ENCODE measurements at places on chromosomes 16 and 17. TPM values are rescaled to one million over a fixed set of nuclear protein-coding genes. Genes with fewer than 3 reads are reported as not detected.
A peak's percentile ranks its signal among the peaks of the same experiment; 100 is the strongest.

GAS2L2 gene
- total RNA-seq, result 0.09 TPM

KRT23 gene
- total RNA-seq, result not detected

MT1G gene
- total RNA-seq, result not detected

TMIGD1 gene
- not detected for total RNA-seq

CD79B gene
- 0.35 TPM for total RNA-seq

ITGAD gene
- not detected for total RNA-seq

MT1F gene
- total RNA-seq, result 6.8 TPM

GPT2 gene
- 66.2 TPM for total RNA-seq

GP1BA gene
- total RNA-seq, result not detected

SLFN12L gene
- not detected for total RNA-seq

DNA sequence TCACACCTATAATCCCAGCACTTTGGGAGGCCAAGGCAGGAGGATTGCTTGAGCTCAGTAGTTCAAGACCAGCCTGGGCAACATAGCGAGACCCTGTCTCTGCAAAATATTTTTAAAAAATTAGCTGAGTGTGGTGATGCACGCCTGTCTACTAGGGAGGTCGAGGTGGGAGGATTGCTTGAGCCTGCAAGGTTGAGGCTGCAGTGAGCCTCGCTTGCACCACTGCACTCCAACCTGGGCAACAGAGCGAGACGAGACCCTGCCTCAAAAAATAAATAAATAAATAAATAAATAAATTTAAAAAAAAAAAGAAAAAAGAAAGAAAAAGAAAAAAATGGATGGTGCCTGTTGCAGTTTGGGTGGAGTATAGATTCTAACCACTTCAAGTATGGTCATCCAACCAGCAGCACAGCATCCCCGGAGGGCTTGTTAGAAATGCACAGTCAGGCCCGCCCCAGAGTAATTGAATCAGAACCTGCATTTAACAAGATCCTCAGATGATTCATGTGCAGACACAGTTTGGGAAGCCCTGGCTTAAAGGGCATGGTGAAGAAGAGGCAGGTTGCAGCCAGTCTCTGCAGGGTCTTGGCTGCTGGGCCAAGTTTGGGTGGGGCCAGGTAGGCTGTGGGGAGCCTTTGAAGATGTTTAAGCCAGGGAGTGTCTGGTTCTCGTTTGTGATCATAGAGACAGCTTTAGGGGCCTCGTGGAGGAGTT is 40.8 kb downstream of the MRC2 start:
- DNase-seq, result no peak

- DNase-seq, result no peak
Observed at GRCh38 chr16:15721018-15721417, 71.0 kb downstream of the NDE1 start.

DNA sequence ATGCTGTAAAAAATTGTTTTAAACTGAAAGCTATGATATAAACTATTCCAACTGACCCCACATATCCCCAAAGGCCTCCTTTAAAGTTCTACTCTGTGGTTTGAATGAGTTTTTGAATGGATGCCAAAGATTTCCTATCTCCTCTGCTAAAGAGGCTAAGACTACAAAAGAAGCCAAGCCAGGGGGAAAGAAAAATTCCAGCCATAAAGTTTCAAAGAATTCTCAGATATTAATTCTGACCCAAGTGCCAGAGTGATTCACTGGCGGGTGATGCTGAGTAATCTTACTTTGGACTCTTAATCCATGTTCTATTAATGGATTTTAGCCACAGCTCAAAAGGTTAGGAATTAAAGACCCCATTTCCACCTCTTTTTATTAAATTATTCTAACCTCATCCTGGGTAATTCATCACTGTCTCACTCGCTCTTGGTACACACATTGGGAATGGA is 60.7 kb downstream of the HS3ST3A1 start:
- no peak for DNase-seq

DNA sequence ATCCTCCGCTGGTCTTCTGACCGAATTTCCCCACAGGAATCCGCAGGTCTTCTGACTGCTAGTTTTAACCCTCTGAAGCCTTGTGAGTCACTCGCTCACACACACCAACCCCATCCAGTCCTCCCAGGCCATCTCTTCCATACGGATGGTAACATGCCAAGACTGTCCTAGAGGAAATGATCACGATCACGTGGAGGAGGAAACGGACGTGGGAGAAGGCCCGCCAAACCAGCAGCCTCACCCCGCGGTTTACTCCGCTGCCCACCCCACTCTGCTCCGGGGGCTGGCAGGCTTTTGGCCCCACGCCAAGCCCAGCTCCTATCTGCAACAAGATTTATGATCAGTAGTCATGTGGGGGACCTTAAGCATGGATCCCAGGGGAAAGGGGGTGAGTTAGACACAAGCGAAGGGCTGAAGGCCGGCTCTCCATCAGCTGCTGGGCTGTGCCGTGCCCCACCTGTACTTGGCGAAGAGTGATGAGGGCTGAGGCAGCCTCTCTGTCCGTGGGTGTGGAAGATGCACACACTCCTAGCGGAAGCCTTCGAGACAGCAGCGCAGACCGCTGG is 1.5 kb upstream of the FAAP100 start:
- DNase-seq, result no peak

GRCh38 chr17:78716814-78717393 is 65.2 kb downstream of the CYTH1 start:
- peak; percentile 52 for DNase-seq

GRCh38 chr17:48609033-48609432 is 1.8 kb downstream of the HOXB7 start:
- DNase-seq, result no peak

DNA sequence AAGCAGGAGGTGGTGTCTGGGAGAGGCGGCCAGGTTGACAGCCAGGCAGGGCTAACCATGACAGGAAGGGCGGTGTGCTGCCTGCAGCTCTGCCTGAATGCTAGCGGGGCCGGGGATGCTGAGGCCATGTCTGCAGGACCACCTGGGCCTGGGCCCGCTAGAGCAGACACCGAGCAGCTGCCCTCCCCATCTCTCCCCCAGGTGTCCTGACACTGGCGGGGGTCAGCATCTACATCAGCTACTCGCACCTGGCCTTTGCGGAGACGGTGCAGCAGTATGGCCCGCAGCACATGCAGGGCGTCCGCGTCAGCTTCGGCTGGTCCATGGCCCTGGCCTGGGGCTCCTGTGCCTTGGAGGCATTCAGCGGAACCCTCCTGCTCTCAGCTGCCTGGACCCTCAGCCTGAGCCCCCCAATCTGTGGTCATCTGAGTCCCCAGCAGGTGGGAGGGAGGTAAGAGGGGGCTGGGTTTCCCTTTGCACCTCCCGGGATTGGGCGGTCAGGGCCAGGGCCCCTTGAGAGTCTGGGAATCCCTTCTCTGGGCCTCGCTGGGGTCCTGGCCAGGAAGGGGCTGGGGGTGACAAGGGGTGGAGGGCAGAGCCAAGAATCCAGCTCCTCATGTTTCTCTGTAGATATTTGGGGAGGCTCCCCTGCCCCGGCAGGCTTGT is 7.5 kb downstream of the TMEM235 start:
- DNase-seq, result peak; percentile 59

GRCh38 chr17:66920950-66921349 is 43.6 kb upstream of the CACNG4 start:
- DNase-seq, result no peak

- peak; percentile 30 for DNase-seq
Observed at GRCh38 chr17:72852277-72852938, 240.1 kb downstream of the SLC39A11 start.

- DNase-seq, result no peak
Observed at GRCh38 chr16:50899951-50900350, 158.1 kb downstream of the CYLD start.

- DNase-seq, result no peak
Observed at GRCh38 chr17:72542317-72542716, 421.5 kb downstream of the SOX9 start.

- no peak for DNase-seq
Observed at GRCh38 chr16:56950455-56950854, 11.3 kb upstream of the CETP start.

DNA sequence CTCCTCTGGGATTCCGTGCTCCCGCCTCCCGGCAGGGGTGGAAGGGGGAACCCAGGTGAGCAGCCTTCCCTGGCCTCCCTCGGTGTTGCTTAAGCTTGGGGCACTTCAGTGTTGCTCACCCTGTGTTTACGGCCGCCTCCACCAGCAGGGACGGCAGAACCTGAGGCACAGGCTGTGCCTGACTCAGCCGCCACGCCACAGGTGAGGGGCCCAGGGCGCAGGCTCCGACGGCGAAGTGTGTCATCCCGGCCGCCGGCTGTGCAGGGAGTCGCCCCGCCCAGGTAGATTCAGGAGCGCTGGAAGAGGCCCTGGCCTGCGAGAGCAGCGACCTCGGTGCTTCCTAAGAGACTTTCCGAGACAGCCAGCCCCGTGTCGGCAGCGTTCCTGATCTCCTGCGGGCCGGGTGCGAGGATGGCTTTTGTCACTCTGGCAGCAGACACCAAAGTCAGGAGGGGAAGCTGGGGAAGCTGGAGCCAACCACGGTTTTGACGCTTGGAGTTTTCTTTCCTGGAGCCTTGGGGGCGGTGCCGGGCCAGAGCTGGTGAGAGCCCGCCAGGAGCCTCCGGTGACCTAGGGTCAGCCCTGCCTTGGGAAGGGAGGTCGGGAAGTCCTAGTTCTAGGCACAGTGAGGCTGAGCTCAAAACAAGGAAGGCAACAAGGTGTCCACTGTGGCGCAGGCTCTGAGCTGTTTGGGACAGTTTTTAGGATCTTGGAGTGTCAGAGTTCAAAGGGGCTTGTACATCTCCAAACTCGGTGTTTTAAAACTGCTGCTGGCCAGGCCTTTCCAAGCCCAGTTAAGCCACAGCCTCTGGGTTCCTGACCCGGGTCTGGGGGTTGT is 2.1 kb downstream of the GSE1 start:
- DNase-seq, result peak; percentile 90

DNA sequence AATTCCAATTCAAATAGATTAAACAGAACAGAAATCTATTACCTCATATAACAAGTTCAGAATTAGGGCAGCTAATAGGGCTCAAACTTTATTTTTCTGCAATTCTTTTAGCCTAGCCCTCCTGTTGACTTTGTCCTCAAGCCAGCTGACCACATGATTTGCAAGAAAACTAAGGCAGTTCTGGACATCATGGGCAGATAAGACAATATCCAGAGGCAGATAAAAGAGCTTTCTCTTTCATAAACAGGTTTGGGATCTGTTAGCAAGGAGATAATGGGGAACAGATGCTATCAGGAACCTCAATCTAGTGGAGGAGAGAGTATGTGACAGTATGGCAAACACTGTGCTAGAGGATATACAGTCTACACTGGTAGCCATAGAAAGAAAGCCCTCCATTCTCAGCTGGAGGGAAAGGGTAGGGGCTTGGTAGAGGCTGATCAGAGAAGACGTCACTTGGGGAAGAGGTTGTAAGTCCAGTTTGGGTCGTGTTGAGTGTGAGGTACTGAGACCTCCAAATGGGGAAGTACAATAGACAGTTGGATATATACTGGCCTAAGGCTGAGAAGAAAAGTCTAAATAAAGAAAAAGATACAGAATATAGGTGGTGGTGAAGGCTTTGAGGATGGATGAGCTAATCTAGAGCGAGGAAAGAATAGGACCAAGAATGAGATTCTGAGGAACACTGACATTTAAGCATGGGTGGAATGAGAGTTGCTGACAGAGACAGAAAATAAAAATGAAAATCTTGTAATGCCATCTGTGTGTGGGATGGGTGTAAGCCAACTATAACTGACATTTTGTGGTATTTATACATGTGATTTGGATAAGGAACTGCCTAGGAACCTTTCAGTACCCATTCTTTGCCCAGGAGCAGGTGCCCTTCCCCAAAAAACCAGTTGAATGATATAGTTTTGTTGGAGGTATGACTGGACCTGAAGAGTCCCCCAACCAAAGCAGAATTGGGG is 67.4 kb downstream of the CYB561 start:
- no peak for DNase-seq

DNA sequence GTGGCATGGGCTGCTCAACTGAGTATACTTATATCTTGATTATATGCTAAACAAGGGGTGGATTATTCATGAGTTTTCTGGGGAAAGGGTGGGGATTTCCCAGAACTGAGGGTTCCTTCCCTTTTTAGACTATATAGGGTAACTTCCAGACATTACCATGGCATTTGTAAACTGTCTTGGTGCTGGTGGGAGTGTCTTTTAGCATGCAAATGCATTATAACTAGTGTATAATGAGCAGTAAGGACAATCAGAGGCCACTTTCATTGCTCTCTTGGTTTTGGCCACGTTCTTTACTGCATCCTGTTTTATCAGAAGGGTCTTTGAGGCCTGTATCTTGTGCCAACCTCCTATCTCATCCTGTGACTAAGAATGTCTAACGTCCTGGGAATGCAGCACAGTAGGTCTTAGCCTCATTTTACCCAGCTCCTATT is 12.0 kb downstream of the PRR11 start:
- DNase-seq, result peak; percentile 20

DNA sequence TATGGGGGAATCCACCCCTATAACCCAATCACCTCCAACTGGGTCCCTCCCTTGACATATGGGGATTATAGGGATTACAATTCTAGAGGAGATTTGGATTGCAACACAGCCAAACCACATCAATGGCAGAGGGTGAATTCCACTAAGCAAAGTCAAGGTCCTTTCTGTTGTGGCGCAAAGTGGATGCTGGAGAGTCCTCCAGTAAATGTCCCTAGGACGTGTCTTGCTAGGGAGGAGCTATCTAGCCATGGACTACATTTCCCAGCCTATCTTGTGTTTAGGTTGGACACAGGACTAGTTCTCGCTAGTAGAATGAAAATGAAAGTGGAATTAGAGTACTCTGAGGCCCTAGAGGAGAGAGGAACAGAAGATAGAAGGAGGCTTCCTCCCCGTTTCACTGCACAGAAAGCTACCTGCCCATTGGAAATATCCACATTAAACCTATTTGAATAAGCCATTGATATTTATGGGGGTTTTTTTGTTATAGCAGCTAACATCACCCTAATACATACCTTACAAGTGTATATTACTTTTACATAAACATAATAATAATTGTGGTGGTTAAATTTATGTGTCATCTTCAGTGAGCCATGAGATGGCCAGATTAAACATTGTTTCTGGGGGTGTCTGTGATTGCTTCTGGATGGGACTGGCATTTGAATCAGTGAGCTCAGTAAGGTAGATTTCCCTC is 56.7 kb upstream of the ERCC4 start:
- no peak for DNase-seq

GRCh38 chr17:38797158-38797490 is 2.2 kb downstream of the PIP4K2B start:
- DNase-seq, result no peak

DNA sequence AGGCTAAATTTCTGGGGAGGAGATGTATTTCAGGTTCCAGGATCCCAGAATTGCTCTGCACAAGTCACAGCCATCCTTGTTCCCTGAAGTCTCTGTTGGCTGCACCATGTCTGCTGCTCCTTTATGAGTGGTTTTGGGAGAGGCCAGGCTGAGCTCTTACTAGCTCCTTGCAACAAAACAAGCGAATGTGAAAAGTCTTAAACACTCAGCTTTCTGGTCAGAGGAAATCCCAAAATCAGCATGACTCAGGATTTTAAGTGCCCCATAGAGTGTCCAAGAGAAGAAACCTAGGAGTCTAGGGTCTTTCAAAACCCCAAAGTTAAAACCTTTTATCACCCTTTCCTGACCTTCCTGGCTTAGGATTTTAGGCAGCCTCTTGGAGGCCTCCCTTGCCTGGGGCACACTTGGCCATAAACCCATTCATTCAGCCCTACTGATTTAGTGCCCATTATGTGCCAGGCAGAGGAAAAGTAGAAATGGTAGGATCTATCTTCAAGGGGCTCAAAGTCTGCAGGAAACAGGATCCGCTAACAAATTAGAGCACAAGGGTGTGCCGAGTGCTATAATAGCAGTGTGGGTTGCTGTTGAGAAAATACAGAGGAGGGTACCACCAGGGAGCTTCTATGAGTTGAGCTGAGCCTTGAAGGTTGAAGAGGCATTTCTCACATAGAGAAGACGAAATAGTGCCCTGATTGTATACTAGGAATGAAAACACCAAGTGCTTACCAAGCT is 36.9 kb downstream of the SOST start:
- peak; percentile 60 for DNase-seq

- peak; percentile 88 for DNase-seq
Observed at GRCh38 chr17:76265624-76266243, 586 bp downstream of the UBALD2 start.
